PC-3 (cell line): ENCODE measurements at places on chromosomes 12 and 14. TPM values are rescaled to one million over a fixed set of nuclear protein-coding genes. Genes with fewer than 3 reads are reported as not detected.

DNA sequence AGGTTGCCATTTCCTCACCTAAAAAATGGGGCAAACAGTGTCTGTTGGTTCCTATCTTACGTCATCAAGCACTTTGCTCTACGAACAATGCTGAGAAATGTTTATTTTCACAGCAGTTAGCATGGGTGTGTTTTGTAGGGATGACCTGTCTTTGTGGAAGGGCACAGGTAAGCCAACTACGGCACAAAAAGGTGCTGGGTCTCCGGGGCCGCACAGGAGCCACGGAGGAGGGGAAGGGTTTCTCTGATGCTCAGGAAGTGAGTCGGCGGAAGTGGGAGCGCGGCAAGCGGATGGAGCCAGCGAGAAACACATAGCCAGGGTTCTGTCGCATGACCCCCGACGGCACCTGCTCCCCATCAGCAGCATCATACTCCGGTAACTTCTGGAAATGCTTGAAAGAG lies 65.6 kb upstream of the TCL1B start:
- 0 out of 2 replicates have a peak, but pooled peaks cover 5% of the 10 kb centered on the region for H3K27me3 ChIP-seq
- H3K4me1 ChIP-seq: no peaks in the 10 kb centered on the region
- H3K4me3 ChIP-seq: peak overlapping the region; percentile 56
- H3K27ac ChIP-seq: no peak overlapping the region

DNA sequence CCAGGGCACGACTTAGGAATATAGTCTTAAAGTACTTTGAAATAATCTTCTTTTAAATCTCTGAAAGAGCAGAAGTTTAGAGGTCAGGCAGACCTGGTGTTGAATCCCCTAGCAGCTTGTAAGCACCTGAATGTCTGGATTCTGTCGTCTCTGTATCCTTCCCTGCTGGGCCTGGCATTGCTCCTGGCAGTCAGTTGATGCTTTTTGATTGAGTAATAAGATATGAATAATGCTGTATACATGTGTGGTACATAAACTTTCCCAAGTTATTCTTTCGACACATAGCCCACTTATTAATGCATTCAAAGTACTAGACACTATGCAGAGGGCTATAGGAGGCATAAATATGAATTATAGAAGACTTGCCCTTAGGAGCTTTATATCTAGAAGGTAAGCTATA lies 31.4 kb downstream of the EVL start:
- H3K4me3 ChIP-seq: no peak overlapping the region
- no peak overlapping the region for H3K27ac ChIP-seq
- no peaks in the 10 kb centered on the region for H3K27me3 ChIP-seq
- no peaks in the 10 kb centered on the region for H3K36me3 ChIP-seq
- peak; percentile 40 for DNase-seq

- no peak for DNase-seq
- no peak overlapping the region for H3K4me3 ChIP-seq
- no peak overlapping the region for H3K27ac ChIP-seq
- H3K4me1 ChIP-seq: no peaks in the 10 kb centered on the region
- H3K36me3 ChIP-seq: no peaks in the 10 kb centered on the region
- no peaks in the 10 kb centered on the region; the same call in 1 of the 2 replicates for H3K27me3 ChIP-seq
Measured at GRCh38 chr14:96421236-96421635, 29.3 kb downstream of the AK7 start.

DNA sequence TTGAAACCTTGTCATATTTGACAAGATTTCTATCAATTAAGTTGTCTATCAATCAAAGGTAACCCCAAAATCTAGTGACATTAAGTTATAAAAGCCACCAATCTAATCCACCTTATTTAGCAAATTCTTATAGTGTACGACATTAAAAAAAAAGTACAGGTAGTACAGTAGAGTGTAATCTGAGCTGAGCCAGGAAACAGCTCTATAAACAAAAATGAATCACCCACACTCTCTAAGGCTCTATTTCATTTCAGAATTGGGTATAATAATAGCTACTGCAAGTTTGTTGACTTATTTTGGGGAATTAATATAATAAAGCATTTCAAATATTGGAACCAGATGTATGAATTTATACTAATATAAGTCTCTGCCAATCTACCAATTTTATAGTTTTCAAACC lies 342.4 kb upstream of the FLRT2 start:
- H3K27ac ChIP-seq: no peak overlapping the region
- H3K27me3 ChIP-seq: no peaks in the 10 kb centered on the region
- no peaks in the 10 kb centered on the region for H3K36me3 ChIP-seq
- H3K4me1 ChIP-seq: no peaks in the 10 kb centered on the region
- peak; percentile 37 for DNase-seq

TGM1 gene
- total RNA-seq: 2.6 and 3.2 TPM in 2 replicates

DNA sequence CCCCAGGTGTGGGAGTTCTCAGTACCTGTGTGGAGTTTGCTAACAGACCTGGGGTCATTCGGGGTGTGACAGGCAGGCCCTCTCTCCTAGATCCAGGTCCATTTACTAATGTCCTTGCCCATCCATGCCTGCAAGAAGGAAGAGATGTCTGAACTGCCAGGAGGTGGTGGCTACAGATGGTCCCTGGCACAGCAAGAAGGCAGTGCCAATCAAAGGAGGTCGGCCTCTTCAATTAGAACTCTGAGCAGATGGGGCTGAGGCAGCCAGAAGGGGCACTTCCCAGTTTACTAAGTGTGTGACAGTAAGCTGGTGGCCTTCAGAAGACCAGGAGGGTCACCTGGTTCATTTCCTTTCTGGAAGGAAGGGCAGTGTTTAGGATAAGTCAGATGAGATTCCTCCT lies 202.5 kb downstream of the CACNA1C start:
- no peaks in the 10 kb centered on the region for H3K36me3 ChIP-seq
- DNase-seq: no peak
- H3K4me3 ChIP-seq: no peak overlapping the region
- H3K27ac ChIP-seq: no peak overlapping the region
- H3K27me3 ChIP-seq: peaks cover 26% of the 10 kb centered on the region

RHOJ gene
- not detected in 2 replicates for total RNA-seq

PLEKHH1 gene
- total RNA-seq: 6.2 and 11.1 TPM in 2 replicates

GRCh38 chr14:77609922-77610321 lies 6.5 kb downstream of the SPTLC2 start:
- H3K4me1 ChIP-seq: peaks cover 24% of the 10 kb centered on the region
- DNase-seq: no peak
- H3K27me3 ChIP-seq: no peaks in the 10 kb centered on the region
- H3K36me3 ChIP-seq: no peaks in the 10 kb centered on the region

DNA sequence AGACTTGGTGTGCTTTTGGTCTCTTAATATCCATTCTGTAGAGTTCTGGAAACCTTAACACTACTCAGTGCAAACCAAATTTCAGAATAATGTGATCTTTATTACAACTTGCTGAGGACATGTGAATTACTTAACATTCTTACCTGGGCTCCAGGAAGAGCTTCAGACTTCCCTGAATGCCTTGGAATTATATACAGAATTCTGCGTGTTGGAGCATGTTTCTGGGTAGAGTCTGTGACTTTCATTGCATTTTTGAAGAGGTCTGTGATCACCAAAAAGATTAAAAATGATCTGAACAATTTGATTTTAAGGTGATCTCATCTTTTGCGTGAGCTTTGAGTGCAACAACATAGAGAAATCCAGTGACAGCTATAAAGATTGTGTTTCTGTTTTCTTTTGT lies 35.4 kb downstream of the ZDHHC17 start:
- H3K27me3 ChIP-seq: no peaks in the 10 kb centered on the region
- no peak for DNase-seq
- H3K27ac ChIP-seq: no peak overlapping the region

GRCh38 chr12:5614256-5614655 lies 182.3 kb downstream of the NTF3 start:
- H3K36me3 ChIP-seq: no peaks in the 10 kb centered on the region
- H3K27ac ChIP-seq: no peak overlapping the region
- H3K4me3 ChIP-seq: no peak overlapping the region
- DNase-seq: no peak
- H3K27me3 ChIP-seq: no peaks in the 10 kb centered on the region
- H3K4me1 ChIP-seq: no peaks in the 10 kb centered on the region

GRCh38 chr12:88325816-88326189 lies 183.7 kb downstream of the TMTC3 start:
- H3K4me1 ChIP-seq: peaks cover 22% of the 10 kb centered on the region
- H3K27ac ChIP-seq: peak overlapping the region; percentile 96
- H3K4me3 ChIP-seq: no peak overlapping the region
- no peaks in the 10 kb centered on the region for H3K27me3 ChIP-seq

DNA sequence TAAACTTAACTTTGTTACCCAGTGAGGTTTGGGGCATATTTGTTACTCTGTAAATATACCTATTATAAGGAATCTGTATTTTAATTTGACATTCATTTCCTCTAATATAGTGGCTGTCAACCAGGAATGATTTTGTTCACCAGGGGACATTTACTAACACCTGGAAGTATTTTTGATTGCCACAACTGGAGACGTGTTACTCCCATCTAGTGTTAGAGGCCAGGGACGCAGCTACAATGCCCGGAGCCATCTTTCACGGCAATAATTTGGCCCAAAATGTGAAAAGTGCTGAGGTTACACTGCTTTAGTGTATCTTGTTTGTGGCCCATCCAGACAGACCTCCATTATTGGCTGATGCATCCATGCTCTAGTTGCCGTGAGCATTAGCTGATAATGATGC lies 881.3 kb upstream of the ATXN7L3B start:
- H3K27me3 ChIP-seq: no peaks in the 10 kb centered on the region
- peak; percentile 12 for DNase-seq
- H3K36me3 ChIP-seq: no peaks in the 10 kb centered on the region
- no peaks in the 10 kb centered on the region for H3K4me1 ChIP-seq

TBX5 gene
- total RNA-seq: not detected in 2 replicates

DNA sequence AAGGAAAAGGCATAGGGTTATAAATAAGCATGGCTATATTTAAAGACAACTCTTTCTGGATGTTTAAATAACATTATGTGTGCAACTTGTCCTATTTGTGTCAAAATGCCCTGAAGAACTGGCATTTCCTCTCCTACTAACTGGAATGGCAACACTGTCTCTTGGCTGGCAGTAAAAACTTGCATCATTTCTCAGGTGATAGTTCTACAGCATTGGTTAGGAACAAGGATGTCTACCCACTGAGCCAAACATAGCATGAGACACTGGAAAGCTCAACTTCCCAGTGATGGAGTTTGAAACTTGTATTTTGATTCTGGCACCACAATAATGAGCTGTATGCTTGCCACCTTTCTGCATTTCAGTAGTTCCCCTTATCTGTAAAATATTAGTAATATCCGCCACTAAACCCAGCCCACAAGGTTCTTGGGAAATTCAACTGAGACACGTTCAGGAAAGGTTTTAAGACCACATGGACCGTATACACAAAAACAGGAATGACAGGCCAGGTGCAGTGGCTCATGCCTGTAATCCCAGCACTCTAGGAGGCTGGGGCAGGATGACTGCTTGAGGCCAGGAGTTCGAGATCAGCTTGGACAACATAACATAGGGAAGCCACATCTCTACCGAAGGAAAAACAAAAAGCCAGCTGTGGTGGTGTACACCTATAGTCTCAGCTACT lies 5.1 kb downstream of the SLC38A2 start:
- no peaks in the 10 kb centered on the region for H3K27me3 ChIP-seq
- peak overlapping the region; percentile 13; the same call in 1 of the 2 replicates for H3K27ac ChIP-seq
- H3K36me3 ChIP-seq: peaks cover 85% of the 10 kb centered on the region
- DNase-seq: peak; percentile 41
- peak overlapping the region; percentile 83 for H3K4me3 ChIP-seq

PLEKHG7 gene
- not detected in 2 replicates for total RNA-seq

DNA sequence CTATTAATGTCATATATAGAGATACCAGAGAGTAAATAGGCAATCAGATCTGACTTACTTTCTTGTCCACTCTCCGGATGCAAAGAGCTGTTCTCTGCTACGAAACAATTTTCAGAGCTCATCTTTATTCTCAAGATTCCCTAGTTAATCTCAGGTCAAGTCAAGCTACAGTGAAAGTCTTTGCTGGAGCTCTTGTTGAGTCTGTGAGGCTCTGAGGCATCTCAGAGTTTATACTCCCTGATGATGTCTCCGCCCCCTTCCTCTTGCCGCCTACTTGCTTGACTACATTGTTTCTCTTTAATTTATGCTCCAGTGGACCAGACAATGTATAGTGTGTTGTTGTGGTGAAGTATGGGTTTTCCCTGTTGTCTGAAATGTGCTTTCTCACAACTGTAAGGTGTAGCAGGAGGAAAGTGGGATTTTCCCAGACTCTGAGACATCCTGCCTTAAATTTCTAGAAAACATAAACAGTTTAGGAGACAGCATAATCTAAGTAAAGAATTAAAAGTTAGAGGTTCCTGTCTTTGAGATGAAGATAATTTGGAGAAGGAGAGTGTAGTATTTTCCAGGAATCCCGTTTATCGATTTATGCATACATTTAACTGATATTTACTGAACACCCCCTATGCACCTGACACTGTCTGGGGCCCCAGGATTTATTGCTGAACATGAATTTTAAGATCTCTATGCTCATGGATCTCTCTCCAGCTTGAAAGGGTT lies at the start of gene CD69:
Gene CD69 (minus strand): TSS at position 203 of the 720 bp plus-strand sequence. CDS start 81 bp downstream, at position 122.
- H3K27me3 ChIP-seq: no peaks in the 10 kb centered on the region
- no peak for DNase-seq
- no peak within 1 kb of the TSS for H3K4me3 ChIP-seq
- no peaks in the 10 kb centered on the region for H3K4me1 ChIP-seq
- no peak within 1 kb of the TSS for H3K27ac ChIP-seq

DNA sequence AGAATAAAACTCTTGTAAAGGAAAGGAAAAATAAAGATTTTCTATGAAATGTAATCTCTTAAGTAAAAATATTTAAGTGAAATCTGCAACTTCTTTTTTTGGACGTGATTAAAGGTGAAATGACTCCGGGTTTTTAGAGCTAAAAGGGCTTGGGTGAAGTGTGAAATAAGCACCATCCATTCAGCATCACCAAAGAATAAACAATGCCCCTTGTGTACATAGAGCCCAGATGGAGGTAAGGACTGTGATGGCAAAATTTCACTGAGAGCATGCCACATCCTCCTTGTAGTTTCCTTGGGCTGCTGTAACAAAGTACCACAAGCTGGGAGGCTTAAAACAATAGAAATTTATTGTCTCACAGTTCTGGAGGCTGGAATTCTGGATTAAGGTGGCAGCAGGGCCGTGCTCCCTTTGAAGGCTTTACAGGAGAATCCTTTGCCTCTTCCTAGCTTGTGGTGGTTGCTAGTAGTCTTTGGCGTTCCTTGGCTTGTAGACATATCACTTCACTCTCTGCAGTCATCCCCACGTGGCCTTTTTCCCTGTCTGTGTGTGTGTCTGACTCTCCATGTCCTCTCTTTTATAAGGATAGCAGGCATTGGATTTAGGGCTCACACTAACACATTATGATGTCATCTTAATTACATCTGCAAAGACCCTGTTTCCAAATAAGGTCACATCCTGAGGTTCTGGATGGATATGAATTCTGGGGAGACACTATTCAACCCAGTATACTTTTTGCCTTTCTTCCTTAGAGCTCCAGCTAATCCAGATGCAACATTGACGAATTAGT lies 24.2 kb downstream of the ZNF664 start:
- DNase-seq: no peak
- no peaks in the 10 kb centered on the region for H3K4me1 ChIP-seq
- H3K4me3 ChIP-seq: no peak overlapping the region
- H3K27ac ChIP-seq: no peak overlapping the region

DNA sequence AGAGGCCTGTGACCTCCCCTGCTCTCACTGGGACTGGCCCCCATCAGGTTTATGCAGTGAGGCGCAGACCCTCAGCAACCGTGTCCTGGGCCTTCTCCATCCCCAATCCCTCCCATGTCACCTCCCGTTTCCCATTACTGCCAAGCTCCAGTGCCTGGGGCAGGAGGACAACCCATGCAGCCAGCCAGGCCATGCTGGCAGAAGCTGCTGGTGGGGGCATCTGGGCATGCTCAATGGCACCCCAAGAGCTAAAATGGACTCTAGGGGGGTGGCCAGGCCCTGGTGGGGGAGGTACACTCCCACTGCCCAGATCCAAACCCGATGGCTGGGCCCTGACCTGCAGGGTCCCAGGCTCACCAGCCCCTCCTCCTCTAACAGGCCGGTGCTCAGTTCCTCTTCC lies 20.5 kb upstream of the GPR132 start:
- no peaks in the 10 kb centered on the region for H3K27me3 ChIP-seq
- H3K27ac ChIP-seq: no peak overlapping the region
- peaks cover 20% of the 10 kb centered on the region for H3K4me1 ChIP-seq
- H3K4me3 ChIP-seq: no peak overlapping the region
